CD4-positive, alpha-beta T cell treated with Interleukin-6 for 4 hours (primary cell): ENCODE measurements at places on chromosomes 1 and 21.

DNA sequence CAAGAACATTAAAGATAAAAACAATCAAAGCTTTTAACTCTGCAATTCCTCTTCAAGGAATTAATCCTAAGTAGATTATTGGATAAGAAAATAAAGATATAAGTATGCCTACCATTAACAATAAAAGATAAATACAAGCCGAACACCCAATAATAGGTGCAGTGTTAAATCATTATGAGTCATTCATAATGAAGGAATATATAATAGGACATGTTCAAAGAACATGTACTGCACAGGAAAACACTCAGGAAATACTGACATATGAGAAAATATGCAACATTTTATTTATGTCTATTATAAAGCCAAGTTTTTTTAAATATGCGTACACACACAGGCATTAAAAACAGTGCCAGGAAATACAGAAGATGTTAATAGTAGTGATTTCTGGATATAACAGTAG lies 11.1 kb upstream of the EXO1 start:
- DNase-seq, result no peak

DNA sequence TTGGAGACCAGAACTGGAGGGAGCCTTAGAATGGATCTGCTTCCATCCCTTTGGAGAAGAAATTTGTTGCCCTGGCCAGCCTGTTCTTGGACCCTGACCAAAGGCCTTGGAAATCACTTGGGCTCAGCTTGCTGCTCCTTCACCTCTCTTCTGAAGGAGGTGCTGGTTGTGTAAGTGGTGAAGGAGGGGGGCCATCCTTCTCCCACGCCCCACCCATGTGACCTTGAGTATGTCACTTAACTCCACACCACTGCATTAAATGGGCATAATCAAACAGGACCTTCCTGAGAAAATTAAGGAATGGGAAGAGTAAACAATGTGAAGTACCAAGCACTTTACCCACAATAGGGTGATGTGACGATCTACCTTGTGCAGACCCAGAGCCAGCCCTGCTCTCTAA lies 68.3 kb upstream of the GJB5 start:
- no peak for DNase-seq

- DNase-seq, result no peak
Measured at GRCh38 chr1:157279138-157279801, 141.1 kb upstream of the ETV3 start.

GRCh38 chr1:27004471-27005165 lies 8.0 kb downstream of the TENT5B start:
- no peak for DNase-seq

DNA sequence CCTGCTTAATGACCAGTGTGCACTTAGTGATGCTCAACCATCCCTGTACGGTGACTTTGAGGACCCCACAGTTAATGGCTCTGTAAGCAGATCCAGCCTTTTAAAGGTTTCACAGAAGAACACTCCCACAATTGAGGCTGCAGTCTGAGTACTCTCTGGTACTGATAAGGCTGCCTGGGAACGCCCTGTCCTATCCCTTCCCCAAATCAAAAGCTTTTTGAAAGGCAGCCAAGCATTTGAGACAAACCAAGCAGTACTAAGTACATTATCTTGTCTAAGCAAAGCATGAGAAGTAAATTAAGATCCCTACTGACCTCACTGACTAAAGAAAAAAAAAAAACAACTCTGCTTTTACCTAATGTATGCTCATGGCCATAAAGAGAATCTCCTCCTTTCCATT lies 60.7 kb downstream of the SH3GLB1 start:
- no peak for DNase-seq

- DNase-seq, result no peak
Measured at GRCh38 chr1:193787061-193787460, 600.6 kb upstream of the B3GALT2 start.

DNA sequence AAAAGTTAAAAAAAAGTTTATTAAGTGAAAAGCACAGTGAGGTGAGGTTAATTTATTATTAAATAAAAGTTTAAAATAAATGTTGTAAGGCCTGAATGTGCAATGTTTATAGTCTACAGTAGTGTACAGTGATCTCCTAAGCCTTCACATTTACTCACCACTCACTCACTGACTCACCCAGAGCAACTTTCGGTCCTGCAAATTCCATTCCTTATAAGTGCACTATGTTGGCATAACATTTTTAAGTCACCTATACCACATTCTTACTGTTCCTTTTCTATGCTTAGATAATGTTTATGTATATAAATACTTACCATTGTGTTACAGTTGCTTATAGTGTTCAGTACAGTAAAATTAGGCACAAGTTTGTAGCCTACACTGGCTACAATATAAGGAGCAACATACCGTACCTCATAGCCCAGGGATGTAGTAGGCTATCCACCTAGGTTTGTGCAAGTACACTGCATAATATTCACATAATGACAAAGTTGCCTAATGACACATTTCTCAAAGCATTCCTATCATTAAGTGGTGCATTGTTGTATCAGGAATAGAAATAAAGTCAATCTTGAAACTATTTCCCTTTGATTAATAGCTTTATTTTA lies 426.5 kb upstream of the BRINP3 start:
- no peak for DNase-seq

DNA sequence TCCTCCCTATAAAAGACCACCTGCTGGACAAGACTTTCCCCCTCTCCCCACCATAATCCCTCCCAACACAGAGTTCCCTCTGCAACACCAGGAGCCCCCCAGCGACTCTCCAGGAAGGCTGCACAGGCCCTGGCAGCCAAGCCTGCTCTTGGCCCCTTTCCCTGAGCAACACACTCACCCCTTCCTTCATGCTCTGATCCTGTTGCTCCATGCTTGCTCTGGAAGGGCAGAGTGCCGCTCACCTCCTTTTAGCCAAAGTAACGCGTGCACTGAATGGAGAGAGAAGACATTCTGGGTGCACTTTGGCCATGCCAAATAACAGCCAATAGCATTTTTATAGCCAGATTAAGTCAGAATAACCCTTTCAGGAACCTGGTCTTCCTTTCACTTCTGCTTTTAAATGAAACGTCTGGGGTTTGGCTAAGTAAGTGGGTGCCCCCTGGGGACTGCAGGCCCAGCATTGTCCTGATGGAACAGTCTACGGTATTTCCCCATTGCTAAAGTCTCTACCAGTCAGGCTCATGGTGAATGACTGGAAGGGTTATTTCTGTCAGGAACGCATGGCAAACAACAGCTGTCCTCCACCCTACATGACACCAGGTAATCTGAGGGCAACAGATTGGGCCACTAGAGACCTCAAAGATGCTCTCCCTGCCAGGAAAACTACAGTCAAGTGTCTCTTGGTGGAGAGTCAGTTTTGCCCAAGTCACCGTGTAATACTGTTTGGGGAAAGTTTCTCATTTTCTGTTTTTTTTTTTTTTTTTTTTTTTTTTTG lies at the start of gene SLC2A5:
Gene SLC2A5, minus strand, starts transcription at position 310 of the 775 bp plus-strand sequence. Its CDS starts 99 bp downstream, at position 211.
- DNase-seq, result no peak

- peak; percentile 58 for DNase-seq
Measured at GRCh38 chr1:25677193-25677773, 60.7 kb downstream of the MAN1C1 start.

- DNase-seq, result no peak
Measured at GRCh38 chr1:202289009-202289408, 52.7 kb downstream of the UBE2T start.

DNA sequence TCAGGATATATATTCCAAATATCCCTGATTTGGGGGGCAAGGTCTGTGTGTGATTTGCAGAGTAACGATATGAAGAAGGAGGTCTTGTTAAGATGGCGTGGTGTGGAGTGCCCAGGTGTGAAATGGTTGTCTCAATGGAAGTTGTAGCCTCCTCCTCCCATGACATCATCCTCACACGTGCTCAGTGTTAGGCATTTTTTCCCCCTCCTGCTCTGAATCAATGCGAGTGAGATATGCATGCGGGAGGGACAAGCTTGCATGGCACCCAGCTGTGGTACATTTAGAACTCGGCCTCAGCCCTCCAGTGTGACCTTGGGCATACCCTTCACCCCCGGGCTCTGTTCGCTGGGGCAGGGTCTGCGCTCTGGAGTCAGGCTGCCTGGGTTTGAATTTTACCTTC lies 55.6 kb downstream of the B3GALT5 start:
- no peak for DNase-seq
